ENCODE measurements at places on chromosomes 7 and 10.
A peak's percentile ranks its signal among the peaks of the same experiment; 100 is the strongest.

- peaks cover 5% of the 10 kb centered on the region for H3K4me1 ChIP-seq
- H3K27me3 ChIP-seq: no peaks in the 10 kb centered on the region
- no peak overlapping the region for H3K4me3 ChIP-seq
- no peaks in the 10 kb centered on the region for H3K36me3 ChIP-seq
These were observed 29.6 kb downstream of the COL13A1 start for GRCh38 chr10:69831231-69831855.

DNA sequence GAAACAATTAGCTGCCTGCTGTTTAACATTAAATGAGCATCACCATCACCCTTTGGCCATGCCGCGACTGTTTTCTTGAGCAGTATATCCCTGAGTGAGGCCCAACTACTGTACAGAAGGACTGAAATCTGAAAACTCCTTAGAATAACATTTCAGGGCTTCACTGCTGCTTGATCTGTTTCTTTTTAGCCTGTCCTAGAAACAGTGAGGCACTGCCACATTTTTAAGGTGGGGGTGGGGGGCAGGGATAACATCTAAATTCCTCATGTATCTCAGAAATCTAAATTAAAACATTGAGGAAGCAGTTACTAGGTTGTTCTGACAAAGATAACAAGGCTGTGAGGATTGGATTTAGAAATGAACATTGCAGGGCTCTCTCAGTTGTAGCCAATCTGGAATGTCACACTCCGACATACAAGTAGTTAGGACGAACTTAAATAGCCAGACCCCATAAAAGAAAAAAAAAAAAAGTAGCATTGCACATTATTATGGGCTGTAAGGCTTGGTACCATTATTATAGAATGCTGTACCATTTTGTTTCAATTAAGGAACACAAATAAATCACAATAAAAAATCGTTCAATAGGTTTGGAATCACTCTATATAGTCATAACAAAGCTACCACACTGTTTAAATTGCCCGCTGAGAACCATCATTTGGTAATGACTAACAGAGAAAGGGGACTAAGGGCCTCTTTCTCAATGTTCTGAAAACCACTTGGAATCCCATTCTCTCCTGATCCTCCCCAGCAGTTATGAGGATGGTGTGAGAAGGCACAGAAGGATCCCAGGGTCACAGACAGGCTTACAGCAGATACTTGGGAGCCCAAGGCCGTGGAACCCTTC lies 256.1 kb downstream of the INHBA start:
- no peak overlapping the region for H3K4me3 ChIP-seq
- H3K4me1 ChIP-seq: no peaks in the 10 kb centered on the region
- no peak for DNase-seq
- no peaks in the 10 kb centered on the region for H3K27me3 ChIP-seq
- no peaks in the 10 kb centered on the region for H3K36me3 ChIP-seq
- H3K27ac ChIP-seq: no peak overlapping the region

- no peak for DNase-seq
- no peaks in the 10 kb centered on the region for H3K27me3 ChIP-seq
- H3K27ac ChIP-seq: peak overlapping the region; percentile 50
- H3K4me3 ChIP-seq: no peak overlapping the region
- no peaks in the 10 kb centered on the region for H3K4me1 ChIP-seq
These were observed 1053.9 kb downstream of the KCNMA1 start for GRCh38 chr10:76583711-76584161.

DNA sequence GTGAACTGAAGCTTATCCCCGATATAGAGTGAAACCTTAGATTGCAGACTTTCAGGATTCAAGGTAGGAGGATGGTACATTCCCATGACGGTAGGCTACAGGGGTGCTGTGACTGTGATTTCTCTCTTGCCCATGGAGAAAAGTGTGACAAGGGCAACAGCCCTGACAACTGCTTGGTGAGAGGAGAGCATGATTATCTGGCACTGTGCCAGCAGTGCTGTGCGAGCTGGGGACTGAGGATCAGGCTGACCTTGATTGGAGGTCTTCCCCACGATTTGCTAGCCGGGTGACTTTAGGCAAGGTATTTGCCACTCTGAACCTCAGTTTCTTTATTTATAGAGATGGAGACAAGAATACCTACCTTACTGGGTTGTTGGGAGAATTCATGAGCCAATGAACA lies 229.5 kb downstream of the PTEN start:
- H3K4me3 ChIP-seq: no peak overlapping the region
- no peak for DNase-seq
- no peak overlapping the region for H3K27ac ChIP-seq
- peaks cover 13% of the 10 kb centered on the region for H3K4me1 ChIP-seq

DNA sequence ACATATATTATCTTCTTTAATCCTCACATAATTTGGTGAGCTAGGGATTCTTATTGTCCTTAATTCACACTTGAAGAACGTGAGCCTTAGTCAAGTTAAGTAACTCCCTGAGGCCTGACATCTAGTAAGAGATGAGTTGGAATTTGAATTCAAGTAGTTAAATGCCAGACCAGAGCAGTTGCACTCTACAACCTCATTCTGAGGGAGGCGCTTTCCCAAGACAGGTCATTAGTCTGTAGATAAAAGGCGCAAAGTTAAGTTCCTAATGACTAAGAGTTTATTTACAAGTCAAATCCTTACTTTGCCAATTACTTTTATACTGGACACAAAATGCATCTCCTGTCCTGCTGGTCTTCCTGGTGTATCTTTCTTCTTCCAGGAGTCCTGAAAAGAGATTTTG lies 3.6 kb upstream of the EXOC6 start:
- H3K4me1 ChIP-seq: no peaks in the 10 kb centered on the region
- H3K27me3 ChIP-seq: no peaks in the 10 kb centered on the region
- DNase-seq: no peak
- H3K4me3 ChIP-seq: no peak overlapping the region
- no peak overlapping the region for H3K27ac ChIP-seq

GRCh38 chr10:20622531-20623211 lies 274.4 kb downstream of the NEBL start:
- H3K27ac ChIP-seq: peak overlapping the region; percentile 26
- H3K27me3 ChIP-seq: no peaks in the 10 kb centered on the region
- DNase-seq: no peak
- H3K4me3 ChIP-seq: no peak overlapping the region
- no peaks in the 10 kb centered on the region for H3K4me1 ChIP-seq
- H3K36me3 ChIP-seq: no peaks in the 10 kb centered on the region

Measured in right atrium auricular region (tissue), 2 donors.